ENCODE measurements at places on chromosomes 5 and 9. TPM values are rescaled to one million over a fixed set of nuclear protein-coding genes. Genes with fewer than 3 reads are reported as not detected.

DNA sequence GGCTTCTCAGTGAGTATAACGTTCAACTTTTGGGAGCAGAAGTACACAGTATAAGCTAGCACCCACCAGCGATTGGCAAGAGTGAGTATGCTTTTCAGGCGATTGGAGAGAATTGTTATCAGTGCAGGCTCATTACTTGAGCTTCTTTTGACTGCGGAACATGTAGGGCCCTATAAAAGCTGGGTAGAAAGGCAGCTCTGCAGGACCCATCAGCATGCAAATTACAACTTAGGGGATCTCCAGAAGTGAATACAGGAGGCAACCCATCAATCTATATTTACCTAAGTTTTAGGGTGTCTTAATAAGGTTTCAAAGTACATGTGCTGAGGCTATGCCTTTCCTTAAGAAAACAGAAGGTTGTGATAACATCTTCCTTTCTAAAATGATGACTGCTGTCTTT lies 225.0 kb downstream of the MLLT3 start:
- no peak overlapping the region for H3K4me3 ChIP-seq
- H3K27me3 ChIP-seq: no peaks in the 10 kb centered on the region
- no peak overlapping the region for H3K27ac ChIP-seq
- DNase-seq: no peak

- no peaks in the 10 kb centered on the region for H3K27me3 ChIP-seq
- no peak overlapping the region for H3K27ac ChIP-seq
- DNase-seq: no peak
- H3K36me3 ChIP-seq: no peaks in the 10 kb centered on the region
Observed at GRCh38 chr5:125343015-125343414, 596.6 kb upstream of the ZNF608 start.

GRCh38 chr5:87452837-87453236 lies 40.1 kb upstream of the CCNH start:
- H3K27ac ChIP-seq: no peak overlapping the region
- H3K4me1 ChIP-seq: no peaks in the 10 kb centered on the region
- no peak for DNase-seq
- H3K4me3 ChIP-seq: no peak overlapping the region
- no peaks in the 10 kb centered on the region for H3K27me3 ChIP-seq

GRCh38 chr5:1948663-1949191 lies 66.0 kb upstream of the IRX4 start:
- H3K4me3 ChIP-seq: no peak overlapping the region
- no peak for DNase-seq
- no peaks in the 10 kb centered on the region for H3K4me1 ChIP-seq
- H3K27ac ChIP-seq: no peak overlapping the region

- no peaks in the 10 kb centered on the region for H3K4me1 ChIP-seq
- H3K4me3 ChIP-seq: no peak overlapping the region
- no peaks in the 10 kb centered on the region for H3K27me3 ChIP-seq
- H3K27ac ChIP-seq: no peak overlapping the region
Observed at GRCh38 chr5:103889500-103890209, 327.1 kb upstream of the NUDT12 start.

GRCh38 chr5:140355546-140355945 lies 4.4 kb upstream of the SLC4A9 start:
- H3K27ac ChIP-seq: no peak overlapping the region
- H3K4me3 ChIP-seq: no peak overlapping the region
- no peak for DNase-seq
- no peaks in the 10 kb centered on the region for H3K27me3 ChIP-seq
- H3K4me1 ChIP-seq: no peaks in the 10 kb centered on the region

- H3K4me3 ChIP-seq: no peak overlapping the region
- no peaks in the 10 kb centered on the region for H3K27me3 ChIP-seq
- H3K27ac ChIP-seq: peak overlapping the region; percentile 48
- H3K4me1 ChIP-seq: no peaks in the 10 kb centered on the region
- DNase-seq: no peak
Observed at GRCh38 chr5:34610546-34610945, 45.6 kb upstream of the RAI14 start.

Gene STPG3
- total RNA-seq: not detected

GRCh38 chr9:123238365-123238764 lies 30.0 kb downstream of the STRBP start:
- no peaks in the 10 kb centered on the region for H3K27me3 ChIP-seq
- H3K4me3 ChIP-seq: no peak overlapping the region
- no peaks in the 10 kb centered on the region for H3K36me3 ChIP-seq
- H3K4me1 ChIP-seq: no peaks in the 10 kb centered on the region

DNA sequence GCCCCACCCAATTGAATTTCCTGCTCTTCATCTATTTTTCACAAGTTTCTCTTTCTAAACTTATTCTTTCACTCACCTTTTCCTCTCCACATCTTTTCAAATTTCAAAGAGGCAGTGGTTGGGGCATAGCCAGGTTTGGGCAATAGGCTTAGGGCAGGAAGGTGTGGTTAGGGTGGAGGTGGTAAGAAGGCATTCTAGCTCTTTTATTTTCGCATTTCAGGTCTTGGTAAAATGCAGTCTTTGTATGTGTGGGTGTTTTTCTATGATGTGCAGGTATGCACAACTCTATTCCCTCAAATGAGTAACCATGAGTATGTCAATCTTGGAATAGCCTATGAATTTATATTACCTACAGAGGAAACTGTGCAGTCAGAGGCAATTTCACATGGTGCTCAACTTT lies 129.8 kb upstream of the IFNE start:
- H3K4me1 ChIP-seq: no peaks in the 10 kb centered on the region
- H3K27ac ChIP-seq: no peak overlapping the region
- no peaks in the 10 kb centered on the region for H3K36me3 ChIP-seq
- H3K4me3 ChIP-seq: no peak overlapping the region
- no peaks in the 10 kb centered on the region for H3K27me3 ChIP-seq

DNA sequence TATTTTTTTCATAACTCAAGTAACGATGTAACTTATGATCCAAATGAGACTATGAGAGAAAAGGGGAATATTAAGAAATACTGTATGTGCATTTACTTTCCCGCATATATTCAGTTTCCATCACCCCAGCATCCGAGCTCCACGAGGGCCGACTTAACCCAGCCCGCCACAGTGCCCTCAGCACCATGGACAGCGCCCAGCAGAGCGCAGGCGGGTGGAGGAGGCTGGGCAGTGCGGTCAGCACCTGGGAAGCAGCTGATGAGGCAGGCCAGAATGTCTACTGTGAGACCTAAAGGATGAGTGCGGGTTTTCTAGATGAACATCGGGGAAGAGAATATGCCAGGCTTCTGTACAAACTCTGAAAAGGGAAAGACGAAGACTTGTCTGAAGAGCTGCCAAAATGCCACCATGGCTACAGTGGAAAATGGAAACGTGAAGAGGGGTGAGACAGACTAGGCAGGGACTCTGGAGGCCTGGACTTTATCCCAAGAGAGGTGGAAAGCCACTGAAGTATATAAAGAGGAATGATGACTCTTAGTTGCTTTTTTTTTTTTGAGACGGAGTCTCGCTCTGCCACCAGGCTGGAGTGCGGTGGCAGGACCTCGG lies 34.5 kb upstream of the MED27 start:
- H3K36me3 ChIP-seq: no peaks in the 10 kb centered on the region
- peak; percentile 22 for DNase-seq
- H3K27me3 ChIP-seq: no peaks in the 10 kb centered on the region
- no peaks in the 10 kb centered on the region for H3K4me1 ChIP-seq

DNA sequence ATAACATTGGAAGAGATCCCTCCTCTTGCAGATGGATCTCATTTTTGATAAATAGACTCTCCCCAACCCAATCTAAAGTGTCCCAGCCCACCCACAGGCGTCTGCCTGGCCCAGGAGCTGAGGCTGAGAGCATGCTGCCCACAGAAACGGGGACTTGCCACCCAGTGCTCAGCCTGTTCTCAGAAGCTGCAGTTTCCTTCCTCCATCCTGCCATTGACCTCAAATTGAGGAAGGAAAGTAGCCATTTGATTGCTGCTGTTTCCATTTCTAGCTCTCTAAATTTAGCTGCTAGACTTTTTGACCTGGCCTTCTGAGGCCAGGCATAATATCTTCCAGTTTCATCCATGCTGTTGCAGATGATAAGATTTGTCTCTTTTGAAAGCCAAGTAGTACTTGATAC lies 31.1 kb upstream of the FRMD3 start:
- H3K36me3 ChIP-seq: no peaks in the 10 kb centered on the region
- no peak overlapping the region for H3K4me3 ChIP-seq
- DNase-seq: no peak
- no peak overlapping the region for H3K27ac ChIP-seq
- H3K27me3 ChIP-seq: no peaks in the 10 kb centered on the region

Gene ACOT12
- total RNA-seq: 1.7 TPM

DNA sequence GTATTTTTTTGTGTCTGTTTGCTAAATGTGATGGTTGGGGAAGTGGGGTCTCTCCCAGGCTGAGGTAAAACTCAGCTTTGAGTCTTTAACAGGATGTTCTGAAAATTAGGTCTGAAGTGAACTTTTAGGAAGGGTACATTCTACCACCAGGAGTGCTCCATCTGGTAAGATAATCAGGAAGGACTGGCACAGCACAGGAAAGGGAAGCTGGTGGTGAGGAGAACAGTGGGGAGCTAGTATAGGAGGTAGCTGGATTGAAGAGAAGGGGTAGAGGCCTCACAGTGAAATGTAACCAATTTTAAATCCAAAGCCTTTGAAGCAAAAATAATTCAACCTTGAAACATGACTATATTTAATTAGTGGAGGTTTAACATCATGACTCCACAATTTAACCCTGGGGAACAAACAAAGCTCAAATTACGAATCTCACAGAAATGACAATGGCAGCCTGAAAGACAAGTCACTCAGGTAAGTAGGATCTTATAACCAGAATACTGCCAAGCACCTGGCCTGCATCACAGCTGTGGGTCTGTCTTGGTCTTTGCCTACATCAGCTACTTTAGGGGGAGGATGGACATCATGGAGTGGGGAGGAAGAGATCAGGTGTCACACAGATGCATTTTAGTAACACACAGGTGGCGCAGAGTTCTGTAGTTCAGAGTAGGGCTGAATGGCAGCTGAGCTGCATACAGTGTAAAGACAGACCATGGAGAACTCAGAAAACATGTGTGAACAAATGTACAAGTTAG lies 445.3 kb downstream of the DMRT2 start:
- H3K4me3 ChIP-seq: no peak overlapping the region
- no peak for DNase-seq
- H3K27me3 ChIP-seq: no peaks in the 10 kb centered on the region

DNA sequence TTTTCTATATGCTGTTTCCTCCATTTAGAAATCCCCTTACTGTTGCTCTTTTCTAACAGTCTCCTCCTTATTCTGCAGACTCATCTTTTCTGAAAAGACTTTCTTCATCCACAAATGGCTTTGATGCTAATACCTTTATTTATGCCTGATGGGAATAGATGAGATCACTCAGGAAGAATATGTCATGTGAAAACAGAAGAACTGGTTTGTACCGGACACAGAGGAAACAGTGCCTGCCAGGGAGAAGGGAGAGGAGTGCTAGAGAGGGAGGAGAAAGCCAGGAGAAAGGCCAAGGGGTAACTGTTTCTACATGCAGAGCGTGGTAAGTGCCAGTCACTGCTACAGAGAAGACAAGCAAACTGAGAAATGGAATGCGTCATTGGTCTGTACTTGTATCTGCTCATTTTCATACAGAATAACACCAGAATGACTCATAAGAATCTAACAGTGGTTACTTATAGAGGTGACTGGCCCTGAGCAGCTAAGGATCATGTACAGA lies 45.9 kb upstream of the PJA2 start:
- no peaks in the 10 kb centered on the region for H3K27me3 ChIP-seq
- H3K4me3 ChIP-seq: no peak overlapping the region
- no peaks in the 10 kb centered on the region for H3K4me1 ChIP-seq

Gene FCN2
- not detected for total RNA-seq

GRCh38 chr9:135443797-135444425 lies 35.7 kb upstream of the PPP1R26 start:
- H3K4me3 ChIP-seq: no peak overlapping the region
- no peak for DNase-seq
- H3K4me1 ChIP-seq: no peaks in the 10 kb centered on the region
- no peaks in the 10 kb centered on the region for H3K36me3 ChIP-seq
- no peak overlapping the region for H3K27ac ChIP-seq

DNA sequence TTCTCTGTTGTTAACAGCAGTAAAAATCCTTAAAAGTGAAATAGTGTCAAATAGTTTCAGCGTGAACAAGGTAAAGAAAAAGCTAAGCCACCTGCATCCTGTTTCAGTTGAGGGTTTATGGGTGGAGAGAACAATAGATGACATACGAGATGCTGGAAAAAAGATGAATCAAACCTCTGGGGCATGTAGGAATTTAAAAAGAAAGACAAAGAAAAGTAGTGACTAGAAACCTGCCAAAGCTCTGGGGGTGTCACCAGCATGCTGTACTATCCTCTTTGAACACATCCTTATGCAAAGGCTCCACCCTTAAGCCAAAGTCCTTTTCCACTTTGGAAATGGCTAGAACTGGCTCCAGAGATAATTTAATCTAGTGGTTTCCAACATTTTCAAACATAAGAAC lies 22.2 kb downstream of the SCAI start:
- H3K27ac ChIP-seq: no peak overlapping the region
- no peak overlapping the region for H3K4me3 ChIP-seq

DNA sequence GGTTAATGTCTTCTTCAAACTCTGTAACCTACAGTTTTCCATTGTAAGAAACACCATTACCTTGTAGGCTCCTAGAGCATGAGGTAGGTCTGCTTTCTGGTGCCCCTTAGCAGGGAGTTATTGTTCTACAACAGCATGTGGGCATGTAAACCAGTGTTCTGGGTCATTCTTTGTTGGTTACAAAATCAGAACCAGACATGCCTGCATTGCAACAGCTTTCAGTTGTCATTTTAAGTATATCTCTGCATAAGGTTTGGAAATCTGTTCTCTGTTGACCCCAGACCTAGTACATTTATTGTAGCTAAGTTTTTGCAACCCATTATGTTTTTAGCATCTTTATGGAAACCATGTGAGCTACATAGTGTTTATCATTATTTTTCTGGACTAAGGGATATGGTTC lies 10.9 kb downstream of the RGMB start:
- no peak overlapping the region for H3K27ac ChIP-seq
- peaks cover 59% of the 10 kb centered on the region for H3K4me1 ChIP-seq

GRCh38 chr9:89179540-89179894 lies 899 bp upstream of the SHC3 start:
- no peaks in the 10 kb centered on the region for H3K27me3 ChIP-seq
- peak overlapping the region; percentile 34 for H3K27ac ChIP-seq
- H3K36me3 ChIP-seq: no peaks in the 10 kb centered on the region
- peaks cover 38% of the 10 kb centered on the region for H3K4me1 ChIP-seq
- DNase-seq: no peak
- H3K4me3 ChIP-seq: peak overlapping the region; percentile 27

Gene SCGB3A1
- not detected for total RNA-seq

DNA sequence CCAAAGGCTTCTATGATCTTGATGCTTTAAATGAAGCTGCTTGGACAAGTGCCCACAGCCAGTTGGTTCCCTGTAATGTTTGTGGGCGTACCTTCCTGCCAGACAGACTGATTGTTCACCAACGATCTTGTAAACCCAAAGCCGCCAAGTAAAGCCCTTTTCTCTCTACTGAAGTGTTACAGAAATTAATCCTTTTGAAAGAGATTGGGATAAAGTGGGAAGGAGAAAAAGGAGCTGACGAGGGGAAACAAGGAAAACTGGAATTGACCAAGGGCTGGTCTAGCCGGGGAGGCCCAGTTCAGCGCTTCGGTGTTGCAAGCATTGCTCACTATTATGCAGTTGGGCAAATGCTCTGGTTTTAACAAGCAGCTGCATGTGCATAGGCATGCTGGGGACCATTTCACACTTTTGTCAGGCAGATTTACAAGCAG lies 53.2 kb downstream of the ZNF474 start:
- H3K4me3 ChIP-seq: no peak overlapping the region
- H3K36me3 ChIP-seq: no peaks in the 10 kb centered on the region
- no peaks in the 10 kb centered on the region for H3K4me1 ChIP-seq
- H3K27ac ChIP-seq: peak overlapping the region; percentile 75
